Endodermal cell (in vitro differentiated cells): ENCODE measurements at places on chromosomes 7 and 10.

DNA sequence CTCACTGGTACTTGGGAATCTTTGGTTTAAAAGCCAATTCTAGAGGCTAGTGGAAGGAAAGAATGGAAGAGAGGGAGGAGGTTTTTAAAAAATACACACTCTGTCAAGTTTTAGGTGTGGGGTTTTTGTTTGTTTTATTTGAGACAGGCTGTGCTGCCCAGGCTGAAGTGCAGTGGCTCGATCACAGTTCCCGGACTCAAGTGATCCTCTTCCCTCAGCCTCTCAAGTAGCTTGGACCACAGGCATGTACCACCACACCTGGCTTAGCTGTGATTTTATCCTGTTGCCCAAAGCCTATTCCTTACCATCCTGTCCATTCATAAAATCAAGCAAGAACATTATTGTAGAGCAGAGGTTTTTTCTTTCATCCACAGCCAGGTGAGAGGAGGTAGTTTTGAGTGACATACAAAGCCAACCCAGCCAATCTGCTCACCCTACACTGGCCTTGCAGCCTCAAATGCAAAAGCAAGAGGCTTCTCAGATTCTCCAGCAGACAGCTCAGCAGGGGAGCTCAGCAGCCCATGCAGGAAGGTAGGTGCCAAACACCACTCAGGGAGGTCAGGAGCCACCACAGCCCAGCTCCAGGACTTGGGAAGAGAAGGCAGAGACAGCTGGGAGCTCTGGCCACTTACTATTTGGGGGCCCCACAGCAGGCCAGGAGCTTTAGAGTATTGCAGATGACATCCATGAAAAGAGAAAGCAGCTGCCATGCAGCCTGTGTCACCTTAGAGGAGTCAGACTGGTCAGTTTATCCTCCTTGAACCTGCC, 65.8 kb downstream of the TMEM209 start:
- DNase-seq, result no peak

- no peak for DNase-seq
Measured at GRCh38 chr10:15351099-15351820, 19.8 kb downstream of the FAM171A1 start.

- no peak for DNase-seq
Measured at GRCh38 chr7:3003936-3004335, 39.7 kb downstream of the CARD11 start.

DNA sequence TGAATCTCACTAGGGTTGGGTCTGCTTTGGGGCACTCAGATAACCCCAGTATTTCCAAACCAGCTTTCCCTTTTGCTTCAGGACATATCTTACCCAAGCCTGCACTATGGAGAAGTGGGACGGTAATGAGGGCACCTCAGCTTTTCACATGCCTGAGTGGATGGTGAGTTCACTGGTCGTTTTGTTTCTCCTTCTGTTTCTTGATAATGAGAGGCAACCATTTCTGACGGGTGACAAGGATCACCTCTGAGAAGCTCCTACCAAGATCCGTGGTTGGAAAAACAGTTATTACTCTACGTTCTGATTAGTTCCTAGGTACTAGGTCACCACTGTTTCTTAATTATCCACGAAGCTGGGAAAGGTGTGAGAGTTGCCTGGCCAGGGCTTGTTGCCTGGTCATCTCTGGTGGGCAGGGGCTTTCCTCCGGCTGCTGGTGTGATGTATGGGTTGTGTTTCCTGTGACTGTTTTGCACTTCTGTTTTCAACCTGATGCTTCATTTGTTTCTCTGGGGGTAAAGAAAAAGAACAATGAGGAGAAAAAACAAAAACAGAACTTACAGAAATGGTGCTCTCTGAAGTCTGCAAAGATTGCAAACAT, 65.7 kb upstream of the STRIP2 start:
- peak; percentile 47 for DNase-seq

- DNase-seq, result no peak
Measured at GRCh38 chr10:60666221-60666620, 112.1 kb upstream of the CDK1 start.

DNA sequence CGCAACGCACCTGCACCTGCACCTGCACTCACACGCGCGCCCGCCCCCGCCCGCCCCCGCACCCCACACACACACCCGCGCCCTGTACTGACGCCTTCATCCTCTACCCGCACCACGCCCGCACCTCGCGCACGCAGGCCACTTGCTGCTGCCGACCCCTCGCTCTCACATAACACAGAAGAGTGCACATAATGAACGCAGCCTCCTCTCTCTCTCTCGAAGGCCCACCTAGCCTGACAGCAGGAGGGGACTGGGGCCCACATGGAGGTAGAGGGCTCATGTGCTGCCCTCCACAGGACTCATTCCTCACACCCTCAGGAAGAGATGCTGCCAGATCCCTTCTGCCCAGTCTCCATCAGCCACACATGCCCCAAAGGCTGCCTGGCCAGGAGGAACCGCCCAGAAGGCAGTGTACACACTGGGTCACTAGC, 432 bp upstream of the CAMK2B start:
- peak; percentile 71 for DNase-seq

GRCh38 chr10:35460852-35461460, 124.6 kb downstream of the CCNY start:
- no peak for DNase-seq

DNA sequence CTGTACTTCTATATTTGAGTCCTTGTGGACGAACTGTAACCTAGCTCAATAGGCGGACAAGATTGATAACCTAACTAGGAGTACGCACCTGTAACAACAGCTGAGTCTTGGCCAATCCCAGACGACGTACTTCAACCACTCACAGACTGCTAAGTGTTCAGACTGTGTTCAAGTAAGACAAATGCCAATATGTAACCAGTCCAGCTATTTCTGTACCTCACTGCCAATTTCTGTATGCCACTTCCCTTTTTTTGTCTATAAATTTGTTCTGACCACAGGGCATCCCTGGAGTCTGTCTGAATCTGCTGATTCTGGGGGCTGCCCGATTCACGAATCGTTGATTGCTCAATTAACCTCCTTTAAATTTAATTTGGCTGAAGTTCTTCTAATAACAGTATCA, 32.2 kb downstream of the HACD1 start:
- no peak for DNase-seq

DNA sequence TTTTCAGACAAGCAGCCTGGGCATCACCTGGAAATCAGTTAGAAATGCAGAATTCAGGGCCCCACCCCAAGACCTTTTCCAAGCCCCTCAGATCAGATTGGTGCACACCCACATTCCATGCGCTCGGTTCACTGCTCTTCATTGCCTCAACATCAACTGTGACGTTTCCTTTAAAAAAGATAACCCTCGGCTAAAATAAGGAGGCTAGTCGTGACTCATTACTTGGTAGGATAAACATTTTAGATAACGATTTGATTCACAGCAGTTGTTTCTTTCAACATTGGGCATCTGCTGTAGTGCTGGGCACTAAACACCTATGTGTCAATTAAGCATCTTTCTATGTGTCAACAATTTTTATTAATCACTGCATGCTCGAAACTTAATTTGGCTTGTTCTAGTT, 191.1 kb upstream of the LRGUK start:
- DNase-seq, result no peak

DNA sequence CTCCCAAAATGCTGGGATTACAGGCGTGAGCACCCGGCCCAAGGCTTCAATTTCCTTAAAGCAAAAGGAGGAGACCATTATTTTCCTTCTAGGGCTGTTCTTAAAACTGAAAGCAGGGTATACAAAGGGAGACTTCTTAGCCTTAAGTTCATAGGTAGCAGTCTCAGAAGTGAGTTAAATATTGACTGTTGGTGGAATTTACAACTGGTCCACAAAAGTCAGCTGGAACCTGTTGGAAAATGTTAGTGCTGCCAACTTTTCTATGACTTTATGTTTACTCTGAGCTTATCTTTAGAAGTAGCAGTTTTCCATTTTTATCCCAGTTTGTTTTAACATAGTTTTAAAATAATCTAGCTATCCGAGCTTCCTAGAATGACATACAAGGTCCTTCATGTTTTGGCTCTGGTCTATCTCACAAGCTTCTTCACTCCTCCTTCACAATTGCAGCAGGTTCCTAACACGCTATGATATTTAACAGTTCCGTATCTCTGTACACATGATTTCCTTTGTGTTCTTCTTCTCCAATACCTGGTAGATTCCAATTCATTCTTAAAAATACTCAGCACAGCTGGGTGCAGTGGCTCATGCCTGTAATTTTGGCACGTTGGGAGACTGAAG, 3.3 kb downstream of the SLC26A3 start:
- DNase-seq, result no peak

- DNase-seq, result no peak
Measured at GRCh38 chr7:55524558-55525310, 47.6 kb downstream of the VOPP1 start.

- DNase-seq, result no peak
Measured at GRCh38 chr10:31261511-31262311, 57.3 kb upstream of the ZEB1 start.

DNA sequence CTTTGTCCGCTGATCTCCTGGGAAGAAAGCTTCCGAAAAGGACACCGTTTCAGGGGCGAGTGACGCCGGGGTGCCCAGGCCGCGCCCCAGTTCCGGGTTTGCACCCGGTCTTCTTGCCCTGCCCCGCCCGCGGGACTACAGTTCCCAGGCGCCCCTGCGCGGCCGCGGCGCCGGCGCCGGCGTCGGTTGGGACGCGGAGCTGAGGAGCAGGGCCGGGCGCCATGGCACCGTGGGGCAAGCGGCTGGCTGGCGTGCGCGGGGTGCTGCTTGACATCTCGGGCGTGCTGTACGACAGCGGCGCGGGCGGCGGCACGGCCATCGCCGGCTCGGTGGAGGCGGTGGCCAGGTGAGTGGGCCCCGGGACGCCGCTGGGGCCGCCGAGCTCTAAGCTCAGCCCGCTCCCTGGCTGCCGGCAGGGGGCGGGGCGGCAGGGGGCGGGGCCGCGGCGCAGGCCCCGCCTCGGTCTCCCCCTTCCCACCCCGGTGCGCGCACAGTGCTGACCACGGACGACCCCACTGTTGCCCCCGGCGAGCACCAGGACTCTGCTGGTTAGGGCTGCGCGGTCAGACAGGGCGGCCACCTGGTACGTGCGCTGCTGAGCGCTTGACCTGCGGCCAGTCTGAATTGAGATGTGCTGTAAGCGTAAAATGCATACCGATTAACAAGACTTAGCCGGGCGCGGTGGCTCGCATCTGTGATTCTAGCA, at the start of gene LHPP:
TSS of gene LHPP (plus strand) at position 182 of the 706 bp plus-strand sequence. CDS start at position 222, 40 bp downstream.
- peak; percentile 93 for DNase-seq

DNA sequence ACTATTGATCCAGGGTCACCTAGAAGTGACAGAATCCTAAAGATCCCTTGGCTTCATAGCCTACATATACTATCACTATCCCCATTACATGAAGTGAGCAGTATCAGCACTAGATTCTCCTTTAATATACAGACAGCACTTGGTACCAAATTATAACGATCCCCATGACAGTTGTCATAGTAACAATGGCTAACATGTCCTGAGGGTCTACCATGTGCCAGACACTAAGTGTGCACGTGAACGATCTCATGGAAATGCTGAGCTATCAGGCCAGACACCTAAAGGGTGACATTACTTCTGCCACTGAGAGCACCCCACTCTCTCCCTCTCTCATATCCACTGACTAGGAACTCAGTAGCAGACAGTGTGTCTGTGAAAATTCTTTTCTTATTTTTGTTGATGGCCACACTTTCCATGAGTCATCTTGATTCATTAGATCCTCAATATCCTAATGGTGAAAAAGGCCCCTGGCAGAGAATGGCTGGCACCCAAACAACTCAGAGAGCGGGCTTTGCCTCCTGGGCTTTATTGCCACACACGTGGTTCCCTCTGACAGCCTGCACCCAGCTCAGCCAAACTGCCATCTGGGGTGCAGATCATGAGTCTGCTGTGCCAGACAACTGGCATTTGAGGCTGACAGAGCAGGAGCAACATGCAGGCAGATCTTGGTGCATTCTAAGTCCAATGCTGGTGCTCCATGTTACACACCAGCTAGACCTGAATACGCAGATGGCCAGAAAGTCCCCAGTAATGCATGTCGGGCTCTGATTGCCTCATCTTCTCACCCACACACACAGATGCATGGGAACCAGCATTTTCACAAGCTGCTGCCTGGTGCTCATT, 176.3 kb downstream of the DGKI start:
- DNase-seq, result no peak

GRCh38 chr10:35037104-35037503, 53.0 kb downstream of the CUL2 start:
- DNase-seq, result no peak

DNA sequence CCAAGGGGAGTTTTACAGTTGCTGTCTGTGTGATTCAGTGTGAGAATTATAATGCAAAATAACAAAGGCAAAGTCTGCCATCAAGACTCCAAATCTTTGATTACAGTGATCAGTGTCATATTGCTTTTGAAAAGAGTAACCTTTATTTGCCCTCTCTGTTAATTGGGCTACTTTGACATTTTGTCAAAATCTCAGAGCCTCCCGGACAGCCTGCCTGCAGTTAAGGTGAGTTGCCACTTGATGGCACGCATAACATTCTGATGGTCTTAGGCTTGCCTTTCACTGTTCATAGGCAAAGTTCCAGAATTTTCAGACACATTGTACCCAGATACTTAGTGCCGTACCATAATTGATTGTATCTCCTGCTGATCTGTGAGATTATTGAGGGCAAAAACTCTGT, 253.5 kb downstream of the ABCA13 start:
- peak; percentile 64 for DNase-seq

DNA sequence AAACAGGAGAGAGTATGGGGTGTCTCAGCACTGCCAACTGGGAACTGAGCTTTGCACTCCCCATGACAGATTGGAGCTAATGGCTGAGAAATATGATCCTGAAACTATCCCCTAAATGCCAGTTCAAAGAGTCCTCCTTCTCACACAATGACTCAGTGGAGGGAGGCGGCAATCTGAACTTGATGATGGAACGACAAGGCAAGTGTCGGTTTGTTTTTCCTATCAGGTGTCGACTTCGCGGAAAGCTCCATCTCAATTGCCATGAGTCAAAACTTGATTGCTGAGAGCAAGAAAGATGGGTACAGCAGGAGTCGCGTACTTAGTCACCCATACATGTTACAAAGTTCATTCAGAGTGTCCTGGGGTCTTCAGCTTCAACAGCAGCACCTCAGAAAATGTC, 52.5 kb downstream of the NPY start:
- peak; percentile 69 for DNase-seq

GRCh38 chr7:99419323-99420021, 10.7 kb downstream of the BUD31 start:
- DNase-seq, result no peak

DNA sequence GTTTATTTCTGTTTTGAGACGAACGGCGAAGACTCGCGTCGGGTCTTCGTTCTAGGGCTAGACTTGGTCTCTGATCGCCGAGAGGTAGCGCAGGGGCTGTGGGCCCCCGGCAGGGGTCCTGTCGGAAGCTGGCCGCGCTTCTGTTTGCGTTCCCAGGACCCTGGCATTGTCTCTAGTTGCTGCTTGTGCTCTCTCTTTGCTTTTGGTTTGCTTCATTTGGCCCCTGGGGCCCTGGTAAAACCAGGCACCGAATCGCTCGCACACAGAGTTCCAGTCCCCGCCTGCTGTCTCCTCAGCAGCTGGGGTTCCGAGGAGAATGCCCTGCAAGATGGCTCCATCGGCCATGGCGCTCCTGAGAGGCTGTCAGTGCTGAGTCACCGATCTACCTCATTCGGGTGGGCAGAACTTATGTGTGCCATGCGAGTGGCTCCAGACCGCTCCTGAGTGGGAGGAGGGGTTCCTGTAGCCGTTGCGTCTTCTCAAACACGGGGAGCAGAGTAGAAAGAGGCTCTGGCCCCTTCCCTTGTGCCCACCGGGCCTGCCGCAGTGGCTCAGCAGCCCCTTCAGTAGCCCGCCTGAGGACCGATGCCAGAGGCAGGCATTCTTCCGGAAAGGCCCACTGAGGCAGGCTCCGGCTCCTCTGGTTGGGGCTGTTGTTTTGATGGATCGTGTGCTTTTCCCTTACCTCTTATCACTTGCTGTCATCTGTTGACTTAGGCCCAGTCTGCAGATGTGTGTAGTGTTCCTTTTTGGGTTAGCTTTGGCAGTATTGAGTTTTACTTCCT, 826 bp downstream of the CHPF2 start:
- peak; percentile 75 for DNase-seq
